ENCODE measurements at places on chromosomes 1 and 21. TPM values are rescaled to one million over a fixed set of nuclear protein-coding genes. Genes with fewer than 3 reads are reported as not detected.

Gene LGALS8
- 53.1 TPM for polyA plus RNA-seq

- H3K36me3 ChIP-seq: no peaks in the 10 kb centered on the region
- no peaks in the 10 kb centered on the region for H3K27me3 ChIP-seq
- no peak overlapping the region for H3K4me3 ChIP-seq
- H3K27ac ChIP-seq: no peak overlapping the region
- no peaks in the 10 kb centered on the region for H3K4me1 ChIP-seq
- no peak for DNase-seq
Measured at GRCh38 chr1:89927478-89927877, 67.4 kb upstream of the ZNF326 start.

DNA sequence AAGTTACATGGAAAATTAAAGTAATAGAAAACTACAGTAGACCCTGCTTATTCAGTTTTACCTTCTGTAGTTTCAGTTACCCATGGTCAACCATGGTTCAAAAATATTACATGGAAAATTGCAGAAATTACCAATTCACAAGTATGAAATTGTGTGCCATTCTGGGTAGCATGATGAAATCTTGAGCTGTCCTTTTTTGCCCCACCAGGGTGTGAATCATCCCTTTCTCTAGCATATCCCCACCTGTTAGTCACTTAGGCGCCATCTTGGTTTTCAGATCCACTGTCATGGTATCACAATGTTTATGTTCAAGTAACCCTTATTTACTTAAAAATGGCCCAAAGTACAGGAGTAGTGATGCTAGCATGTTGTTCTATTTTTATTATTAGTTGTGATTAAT lies 3.5 kb upstream of the LRIF1 start:
- no peak overlapping the region for H3K4me3 ChIP-seq
- H3K4me1 ChIP-seq: no peaks in the 10 kb centered on the region
- no peaks in the 10 kb centered on the region for H3K36me3 ChIP-seq

- no peaks in the 10 kb centered on the region for H3K4me1 ChIP-seq
- no peak overlapping the region for H3K4me3 ChIP-seq
- DNase-seq: no peak
- H3K36me3 ChIP-seq: peaks cover 12% of the 10 kb centered on the region
- H3K27ac ChIP-seq: no peak overlapping the region
Measured at GRCh38 chr1:155339515-155340097, 18.9 kb downstream of the RUSC1 start.

Gene TFF1
- not detected for polyA plus RNA-seq

DNA sequence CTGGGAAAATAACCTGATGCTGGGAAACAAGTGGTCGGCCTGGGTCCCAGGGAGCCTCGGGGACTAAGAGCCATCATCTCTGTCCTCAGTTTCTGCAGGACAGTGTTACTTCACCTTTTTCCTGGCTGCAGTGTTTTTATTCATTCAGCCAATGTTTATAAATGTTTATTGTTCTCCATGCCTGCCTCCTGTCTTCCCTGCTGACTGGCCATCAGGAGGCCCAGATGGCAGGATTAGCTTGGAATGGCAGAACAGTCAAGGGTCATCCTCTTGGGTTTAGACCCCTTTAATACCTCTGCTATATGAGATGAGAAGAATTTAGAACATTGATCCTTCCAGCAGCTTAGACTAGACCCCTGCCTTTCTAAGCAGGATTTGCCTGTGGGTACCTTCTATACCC lies 13.3 kb downstream of the MAPKAPK2 start:
- DNase-seq: no peak
- no peak overlapping the region for H3K4me3 ChIP-seq
- no peaks in the 10 kb centered on the region for H3K27me3 ChIP-seq
- H3K4me1 ChIP-seq: peaks cover 25% of the 10 kb centered on the region
- no peak overlapping the region for H3K27ac ChIP-seq
- H3K36me3 ChIP-seq: peaks cover 5% of the 10 kb centered on the region

Gene NEXN
- polyA plus RNA-seq: 49.0 TPM

DNA sequence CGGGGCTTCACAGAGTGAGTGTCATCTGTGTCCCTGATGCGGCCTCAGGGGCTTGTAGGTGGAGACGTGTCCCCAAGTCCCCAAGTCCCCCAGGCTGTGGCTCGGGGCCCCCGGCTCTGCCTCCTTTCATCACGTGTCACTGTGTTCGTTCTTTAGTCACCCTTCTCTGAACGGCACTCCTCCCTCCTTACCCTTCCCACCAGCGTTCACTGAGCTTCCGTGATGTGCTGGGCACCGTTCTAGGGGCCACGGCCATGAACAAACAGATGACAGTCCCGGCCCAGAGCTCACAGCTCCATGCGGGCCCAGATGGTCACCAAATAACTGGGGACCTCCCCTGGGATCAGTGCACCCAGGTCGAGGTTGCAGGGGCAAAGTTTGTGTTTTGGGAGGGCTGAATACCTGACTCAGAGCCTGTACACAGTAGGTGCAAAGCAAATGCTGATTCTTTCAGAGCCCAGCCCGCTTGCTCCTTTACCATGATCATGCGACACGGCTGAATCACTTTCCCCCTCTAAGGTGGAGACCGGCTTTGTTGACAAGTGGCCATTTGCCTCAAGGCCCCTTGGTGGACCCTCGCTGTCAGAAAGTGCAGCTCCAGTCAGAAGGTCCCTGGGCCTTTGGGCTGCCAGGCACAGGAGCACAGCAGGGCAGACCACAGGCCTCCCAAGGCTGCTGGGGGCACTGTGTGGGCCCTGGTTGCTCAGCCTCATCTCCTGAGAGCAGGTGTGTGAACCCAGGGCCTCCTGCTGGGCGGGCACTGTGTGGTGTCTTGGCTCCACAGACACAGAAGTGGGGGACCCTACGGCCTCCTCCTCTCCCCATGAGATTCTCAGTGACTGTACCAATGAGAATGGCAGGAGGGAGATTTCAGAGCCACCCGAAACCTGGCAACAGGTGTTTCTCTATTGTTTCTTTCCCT lies 592.5 kb downstream of the PTPRU start:
- H3K27me3 ChIP-seq: no peaks in the 10 kb centered on the region
- no peak overlapping the region for H3K4me3 ChIP-seq
- no peaks in the 10 kb centered on the region for H3K36me3 ChIP-seq

Gene LCE1C
- not detected for polyA plus RNA-seq

Gene MYCL
- polyA plus RNA-seq: 0.11 TPM

DNA sequence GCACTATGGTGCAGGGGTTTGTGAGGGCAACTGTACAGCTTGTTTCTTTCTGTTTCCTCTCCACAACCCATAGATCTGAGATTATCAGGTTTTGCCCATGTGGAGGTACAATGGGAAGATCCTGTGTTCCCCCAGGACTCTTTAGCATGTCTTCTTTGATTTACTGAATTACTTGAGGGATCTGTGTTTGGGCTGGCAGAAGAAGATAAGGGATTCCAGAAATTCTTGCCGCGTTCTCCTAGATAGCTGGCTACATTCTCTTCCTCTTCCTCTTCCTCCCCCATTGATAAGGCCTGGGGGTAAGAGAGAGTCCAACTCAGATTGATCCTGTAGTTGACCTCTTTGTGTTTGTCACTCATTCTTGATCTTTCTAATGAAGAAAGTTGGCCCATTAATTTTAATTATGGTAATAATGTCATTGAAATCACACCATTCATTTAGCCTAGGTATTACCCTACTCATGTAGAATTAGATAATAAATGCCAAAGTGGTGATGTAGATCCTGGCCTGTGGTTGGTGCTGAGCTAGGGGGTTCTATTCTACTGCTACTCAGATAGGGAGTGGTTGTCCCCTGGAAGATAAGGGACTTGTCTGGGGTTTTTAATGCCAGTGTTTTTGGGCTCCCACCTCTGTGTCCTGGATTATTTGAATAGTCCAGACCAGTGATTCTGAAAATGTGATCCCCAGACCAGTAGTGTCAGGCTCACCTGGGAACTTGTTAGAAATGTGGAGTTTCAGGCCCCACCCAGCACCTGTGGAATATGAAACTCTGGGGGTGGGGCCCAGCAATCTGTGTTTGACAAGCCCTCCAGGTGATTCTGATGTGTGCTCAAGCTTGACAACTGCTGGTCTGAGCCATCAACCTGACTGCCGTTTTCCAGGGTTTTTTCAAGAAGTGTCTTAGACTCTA lies 122.2 kb downstream of the NOS1AP start:
- H3K36me3 ChIP-seq: no peaks in the 10 kb centered on the region
- no peaks in the 10 kb centered on the region for H3K4me1 ChIP-seq
- peaks cover 2% of the 10 kb centered on the region for H3K27me3 ChIP-seq
- no peak for DNase-seq
- no peak overlapping the region for H3K4me3 ChIP-seq

Gene DDR2
- 192 TPM for polyA plus RNA-seq

- peaks cover 13% of the 10 kb centered on the region for H3K36me3 ChIP-seq
- DNase-seq: peak; percentile 48
- no peaks in the 10 kb centered on the region for H3K27me3 ChIP-seq
- H3K4me3 ChIP-seq: peak overlapping the region; percentile 2
Measured at GRCh38 chr1:156124557-156125483, 10.3 kb downstream of the LMNA start.

Gene DMBX1
- not detected for polyA plus RNA-seq

- H3K36me3 ChIP-seq: no peaks in the 10 kb centered on the region
- no peak overlapping the region for H3K27ac ChIP-seq
- no peak overlapping the region for H3K4me3 ChIP-seq
- no peaks in the 10 kb centered on the region for H3K27me3 ChIP-seq
Measured at GRCh38 chr1:184930232-184930631, 44.1 kb downstream of the NIBAN1 start.

- peaks cover 10% of the 10 kb centered on the region for H3K36me3 ChIP-seq
- no peaks in the 10 kb centered on the region for H3K27me3 ChIP-seq
- H3K27ac ChIP-seq: no peak overlapping the region
- H3K4me3 ChIP-seq: no peak overlapping the region
- DNase-seq: peak; percentile 45
Measured at GRCh38 chr1:225877580-225877979, 4.6 kb downstream of the TMEM63A start.

Gene EFCAB7
- 4.3 TPM for polyA plus RNA-seq

DNA sequence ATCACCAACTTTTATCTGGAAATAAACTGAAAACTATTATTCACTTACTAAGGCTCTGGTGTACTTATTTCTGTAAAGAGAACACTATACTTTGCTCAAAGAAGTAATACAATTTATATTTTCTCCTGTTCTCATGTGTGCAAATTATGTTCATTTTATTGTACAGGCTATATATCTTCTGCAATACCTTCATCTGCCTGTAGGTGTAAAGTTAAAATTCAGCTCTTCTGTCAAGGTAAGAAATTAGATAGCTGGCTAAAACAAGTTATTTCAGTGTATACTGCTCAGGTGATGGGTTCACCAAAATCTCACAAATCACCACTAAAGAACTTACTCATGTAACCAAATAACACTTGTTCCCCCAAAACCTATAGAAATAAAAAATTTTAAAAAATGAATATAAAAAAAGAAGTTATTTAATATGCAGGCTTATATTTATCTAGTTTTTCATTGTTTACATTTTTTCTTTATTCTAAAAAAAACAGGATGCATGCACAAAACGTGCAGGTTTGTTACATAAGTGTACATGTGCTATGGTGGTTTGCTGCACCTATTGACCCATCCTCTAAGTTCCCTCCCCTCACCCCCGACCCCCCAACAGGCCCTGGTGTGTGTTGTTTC lies 81.5 kb downstream of the PTGER3 start:
- no peaks in the 10 kb centered on the region for H3K36me3 ChIP-seq
- H3K4me3 ChIP-seq: no peak overlapping the region
- H3K27me3 ChIP-seq: no peaks in the 10 kb centered on the region
- no peaks in the 10 kb centered on the region for H3K4me1 ChIP-seq
- no peak for DNase-seq

Gene CRABP2
- 48.9 TPM for polyA plus RNA-seq

- H3K4me1 ChIP-seq: peaks cover 2% of the 10 kb centered on the region
- DNase-seq: no peak
- H3K27me3 ChIP-seq: no peaks in the 10 kb centered on the region
- H3K36me3 ChIP-seq: no peaks in the 10 kb centered on the region
- H3K4me3 ChIP-seq: no peak overlapping the region
- H3K27ac ChIP-seq: no peak overlapping the region
Measured at GRCh38 chr1:28136169-28136921, 40.1 kb downstream of the PTAFR start.

- DNase-seq: peak; percentile 84
- H3K36me3 ChIP-seq: no peaks in the 10 kb centered on the region
- H3K4me3 ChIP-seq: peak overlapping the region; percentile 9
- peak overlapping the region; percentile 92 for H3K27ac ChIP-seq
Measured at GRCh38 chr1:226814751-226815537, 55.5 kb upstream of the PSEN2 start.

Gene FAM151A
- not detected for polyA plus RNA-seq

DNA sequence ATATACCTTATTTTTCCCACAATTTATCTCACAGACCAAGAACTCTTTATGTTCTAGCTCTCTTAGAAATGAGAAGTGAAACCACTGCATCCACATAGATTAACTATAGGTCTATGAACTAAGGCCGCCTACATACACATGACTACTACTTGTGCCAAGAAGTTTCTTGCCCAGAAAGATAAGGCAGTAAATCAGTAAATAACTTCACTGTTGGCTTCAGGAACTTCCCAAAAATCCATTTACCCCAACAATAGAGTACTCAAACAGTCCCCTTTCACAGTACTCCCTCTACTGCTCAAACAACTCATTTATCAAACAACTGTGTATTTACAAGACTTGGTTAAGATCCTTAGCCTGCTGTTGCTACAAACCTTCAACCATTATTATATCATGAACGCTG lies 96.5 kb downstream of the NME7 start:
- H3K4me1 ChIP-seq: no peaks in the 10 kb centered on the region
- H3K4me3 ChIP-seq: no peak overlapping the region
- no peak overlapping the region for H3K27ac ChIP-seq
- DNase-seq: no peak

DNA sequence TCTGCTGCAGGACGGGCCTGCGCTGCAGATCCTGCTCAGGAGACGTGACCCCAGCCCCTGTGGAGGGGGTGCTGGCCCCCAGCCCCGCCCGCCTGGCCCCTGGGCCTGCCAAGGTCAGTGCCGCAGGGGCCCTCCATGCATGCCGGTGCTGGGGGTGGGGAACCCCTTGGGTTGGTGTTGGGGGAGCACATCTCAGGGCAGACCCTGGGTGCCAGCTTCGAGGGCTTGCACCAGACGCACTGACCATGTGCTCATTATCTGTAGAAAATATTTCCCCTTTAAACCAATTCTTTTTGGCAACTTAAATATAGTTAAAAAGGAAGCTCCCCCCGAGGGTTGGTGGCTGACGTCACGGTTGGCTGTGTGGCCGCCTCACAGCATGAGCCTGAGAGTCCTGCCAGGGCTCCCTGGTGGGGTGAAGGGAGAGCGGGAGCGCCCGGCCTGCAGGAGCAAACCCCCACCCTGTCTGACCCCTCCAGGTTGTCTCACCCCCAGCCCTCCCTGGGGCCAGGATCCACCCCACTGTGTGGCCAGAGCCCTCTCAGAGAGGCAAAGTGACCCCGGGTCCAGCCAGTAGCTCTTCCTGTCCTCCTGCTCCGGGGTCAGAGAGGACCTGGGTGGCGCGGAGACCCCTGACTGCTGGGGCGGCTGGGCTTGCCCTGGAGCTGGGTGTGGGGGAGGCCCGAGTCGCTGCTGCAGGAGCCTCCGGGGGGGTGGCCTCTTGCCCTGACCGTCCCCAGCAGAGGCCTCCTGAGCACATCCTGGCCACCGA lies 5.3 kb upstream of the PFKL start:
- no peak overlapping the region for H3K27ac ChIP-seq
- no peak for DNase-seq
- no peak overlapping the region for H3K4me3 ChIP-seq
- no peaks in the 10 kb centered on the region for H3K27me3 ChIP-seq
